Aorta (tissue), 5 donors: ENCODE measurements at places on chromosomes 4 and X. TPM values are rescaled to one million over a fixed set of nuclear protein-coding genes. Genes with fewer than 3 reads are reported as not detected.

DNA sequence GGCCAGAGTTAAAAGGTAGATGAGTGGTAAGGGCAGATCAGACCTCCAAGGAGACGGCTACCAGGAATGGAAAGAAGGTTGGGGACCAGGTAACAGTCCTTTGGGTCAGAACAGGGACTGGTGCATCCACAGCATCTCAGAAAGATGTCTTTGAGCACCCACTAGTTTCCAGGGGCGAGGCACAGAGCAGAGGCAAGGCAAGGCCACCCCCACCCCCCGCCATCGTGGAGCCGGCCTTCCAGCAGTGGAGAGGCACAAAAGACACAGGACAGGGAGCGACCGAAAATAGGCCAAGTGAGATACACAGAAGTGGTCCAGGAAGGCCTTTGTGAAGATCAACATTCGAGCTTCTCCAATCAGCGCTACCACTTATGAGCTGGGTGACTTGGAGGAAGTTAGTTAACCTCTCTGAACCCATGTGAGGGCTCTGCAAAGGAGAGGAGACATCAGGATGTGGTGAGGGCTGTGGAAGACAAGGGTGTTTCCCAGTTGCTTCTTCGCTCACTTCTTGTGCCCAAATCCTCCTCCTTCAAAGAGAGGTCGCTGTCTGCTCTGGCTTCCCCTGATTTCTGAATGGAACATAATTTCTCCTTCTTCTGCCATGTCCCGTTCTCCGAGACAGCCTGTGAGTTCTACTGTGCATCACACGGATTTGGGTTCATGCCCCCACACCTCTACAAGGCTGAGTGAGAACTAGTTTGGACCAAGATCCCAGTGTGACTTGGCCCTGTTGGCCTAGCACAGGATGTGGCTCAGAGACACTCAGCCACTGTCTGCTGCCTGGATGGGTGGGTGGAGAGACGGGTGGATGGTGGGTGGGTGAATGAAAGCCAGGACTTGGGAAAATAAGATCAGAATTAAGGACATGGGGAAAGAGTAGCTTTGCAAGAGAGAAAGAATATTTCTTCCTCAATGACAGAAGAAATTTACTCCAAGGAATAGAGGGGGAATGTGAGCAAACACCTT lies 16.7 kb upstream of the MSX1 start:
- no peak overlapping the region for H3K4me3 ChIP-seq
- no peak overlapping the region for H3K27ac ChIP-seq
- DNase-seq: no peak
- no peaks in the 10 kb centered on the region for H3K4me1 ChIP-seq
- no peaks in the 10 kb centered on the region for H3K27me3 ChIP-seq

GRCh38 chr4:104413487-104413886 lies 81.2 kb downstream of the CXXC4 start:
- no peak overlapping the region for H3K27ac ChIP-seq
- no peak for DNase-seq
- H3K27me3 ChIP-seq: no peaks in the 10 kb centered on the region
- H3K4me1 ChIP-seq: no peaks in the 10 kb centered on the region

DNA sequence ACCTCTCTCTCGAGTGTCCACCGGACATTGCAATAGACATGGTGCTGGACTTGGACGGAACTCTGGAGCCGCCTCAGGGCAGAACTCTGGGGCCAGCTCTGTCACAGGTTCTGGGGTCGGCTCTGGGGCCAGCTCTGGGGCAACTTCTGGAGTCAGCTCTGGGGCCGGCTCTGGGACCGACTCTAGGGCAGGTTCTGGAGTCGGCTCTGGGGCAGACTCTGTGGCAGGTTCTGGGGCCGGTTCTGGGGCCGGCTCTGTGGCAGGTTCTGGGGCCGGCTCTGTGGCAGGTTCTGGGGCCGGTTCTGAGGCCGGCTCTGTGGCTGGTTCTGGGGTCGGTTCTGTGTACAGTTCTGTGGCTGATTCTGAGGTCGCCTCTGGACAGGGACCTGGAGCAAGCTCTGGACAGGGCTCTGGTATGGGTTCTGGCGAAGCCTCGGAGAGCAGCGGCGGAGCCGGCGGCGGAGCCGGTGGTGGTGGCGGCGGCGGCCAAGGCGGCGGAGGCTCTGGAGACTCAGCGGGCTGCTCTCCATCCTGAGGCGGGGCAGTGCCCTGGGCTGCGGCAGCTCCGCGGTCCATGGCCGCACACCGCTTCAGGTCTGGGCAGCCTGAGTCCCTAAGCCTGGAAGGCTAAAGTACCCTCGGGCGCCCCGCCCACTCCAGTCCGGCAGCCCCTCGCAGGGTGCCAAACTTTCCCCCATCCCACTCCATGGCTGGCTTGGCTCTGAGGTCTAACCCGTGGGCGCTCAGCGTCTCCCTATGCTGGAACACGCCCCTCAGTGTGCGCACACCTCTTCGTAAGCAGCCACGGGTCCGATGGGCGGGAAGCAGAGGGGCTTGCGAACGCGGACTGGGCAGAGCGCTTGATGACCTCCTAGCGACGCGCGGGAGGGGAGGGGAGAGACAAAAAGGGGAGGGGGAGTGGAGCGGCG lies at the start of gene DGKK:
TSS of gene DGKK (minus strand) at position 723 of the 929 bp plus-strand sequence. CDS start at position 576, 147 bp downstream.
- DNase-seq: no peak
- no peak within 1 kb of the TSS for H3K4me3 ChIP-seq
- no peaks in the 10 kb centered on the region for H3K36me3 ChIP-seq
- no peaks in the 10 kb centered on the region for H3K4me1 ChIP-seq
- H3K27me3 ChIP-seq: peaks cover 3% of the 10 kb centered on the region

- H3K4me1 ChIP-seq: no peaks in the 10 kb centered on the region
- DNase-seq: no peak
- H3K4me3 ChIP-seq: no peak overlapping the region
- H3K27ac ChIP-seq: no peak overlapping the region
- H3K27me3 ChIP-seq: no peaks in the 10 kb centered on the region
Measured at GRCh38 chrX:86033385-86033784, 14.0 kb downstream of the CHM start.

DNA sequence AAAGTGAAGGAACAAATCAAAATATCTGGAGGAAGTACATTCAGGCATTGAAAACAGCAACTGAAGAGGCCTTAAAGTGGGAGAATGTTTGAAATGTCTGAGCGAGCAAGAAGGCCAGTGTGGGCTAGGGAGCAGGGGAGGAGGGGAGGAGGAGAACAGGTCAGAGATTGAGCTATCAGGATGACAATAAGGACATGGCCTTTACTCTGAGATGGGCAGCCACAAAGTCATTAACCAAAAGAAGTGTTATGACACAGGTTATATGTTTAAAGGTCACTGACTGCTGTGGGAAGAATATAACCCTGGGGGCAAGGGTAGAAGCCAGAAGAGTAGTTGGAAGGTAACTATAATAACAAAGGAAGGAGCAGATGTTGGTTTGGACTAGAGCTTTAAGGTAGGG lies 315.4 kb downstream of the INPP4B start:
- no peak overlapping the region for H3K4me3 ChIP-seq
- no peak overlapping the region for H3K27ac ChIP-seq
- H3K36me3 ChIP-seq: peaks cover 2% of the 10 kb centered on the region
- no peaks in the 10 kb centered on the region for H3K4me1 ChIP-seq

- no peak for DNase-seq
- H3K27ac ChIP-seq: no peak overlapping the region
- no peaks in the 10 kb centered on the region for H3K27me3 ChIP-seq
- no peaks in the 10 kb centered on the region for H3K4me1 ChIP-seq
- H3K4me3 ChIP-seq: no peak overlapping the region
Measured at GRCh38 chr4:79857811-79858210, 215.2 kb downstream of the ANTXR2 start.

DNA sequence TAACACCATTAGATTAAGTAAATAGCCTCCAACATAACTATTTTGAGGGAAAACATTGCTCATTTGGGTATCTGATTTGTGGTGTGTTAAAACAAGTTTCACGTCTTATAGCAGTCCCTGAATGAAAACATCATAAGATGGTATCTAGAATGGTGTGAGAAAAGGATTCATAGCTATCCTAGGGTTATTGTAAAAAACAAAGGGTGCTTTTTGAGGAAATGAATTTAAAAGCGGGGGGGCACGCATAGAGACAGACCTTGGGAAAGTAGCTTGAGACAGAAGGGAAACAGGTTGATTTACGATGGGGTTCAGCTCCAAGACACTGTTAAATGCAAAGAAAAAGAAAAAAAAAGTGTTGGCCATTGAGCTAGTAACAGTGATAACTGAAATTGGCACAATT lies 768 bp upstream of the CXCL10 start:
- H3K27ac ChIP-seq: no peak overlapping the region
- H3K4me1 ChIP-seq: no peaks in the 10 kb centered on the region
- H3K4me3 ChIP-seq: no peak overlapping the region
- no peaks in the 10 kb centered on the region for H3K36me3 ChIP-seq
- H3K27me3 ChIP-seq: no peaks in the 10 kb centered on the region

GRCh38 chrX:35728481-35728880 lies 69.7 kb upstream of the MAGEB16 start:
- no peaks in the 10 kb centered on the region for H3K4me1 ChIP-seq
- H3K27ac ChIP-seq: no peak overlapping the region
- no peaks in the 10 kb centered on the region for H3K36me3 ChIP-seq
- DNase-seq: no peak
- H3K27me3 ChIP-seq: no peaks in the 10 kb centered on the region
- no peak overlapping the region for H3K4me3 ChIP-seq

The PAGE1 gene
- total RNA-seq: not detected

The EVC gene
- 58.2 TPM for total RNA-seq

The UGT2A1 gene
- not detected for total RNA-seq
